ENCODE measurements at places on chromosomes 3 and 15.

GRCh38 chr15:73699249-73700040 lies 15.3 kb downstream of the CD276 start:
- no peak for DNase-seq

GRCh38 chr3:70871909-70872656 lies 559.6 kb upstream of the MDFIC2 start:
- no peak for DNase-seq

GRCh38 chr3:161163297-161163696 lies 57.8 kb upstream of the NMD3 start:
- DNase-seq: peak; percentile 34

GRCh38 chr3:138347960-138348753 lies at the start of gene MRAS:
MRAS (plus strand) TSS chr3:138348579; CDS start chr3:138372884, 24,305 bp downstream.
- peak; percentile 33 for DNase-seq
